ENCODE measurements at places on chromosomes 11 and 22.
A peak's percentile ranks its signal among the peaks of the same experiment; 100 is the strongest.

GRCh38 chr22:44730490-44731356 is 21.7 kb upstream of the ARHGAP8 start:
- DNase-seq: no peak

- peak; percentile 52 for DNase-seq
Measured at GRCh38 chr11:125947419-125948277, 1.8 kb downstream of the VSIG10L2 start.

DNA sequence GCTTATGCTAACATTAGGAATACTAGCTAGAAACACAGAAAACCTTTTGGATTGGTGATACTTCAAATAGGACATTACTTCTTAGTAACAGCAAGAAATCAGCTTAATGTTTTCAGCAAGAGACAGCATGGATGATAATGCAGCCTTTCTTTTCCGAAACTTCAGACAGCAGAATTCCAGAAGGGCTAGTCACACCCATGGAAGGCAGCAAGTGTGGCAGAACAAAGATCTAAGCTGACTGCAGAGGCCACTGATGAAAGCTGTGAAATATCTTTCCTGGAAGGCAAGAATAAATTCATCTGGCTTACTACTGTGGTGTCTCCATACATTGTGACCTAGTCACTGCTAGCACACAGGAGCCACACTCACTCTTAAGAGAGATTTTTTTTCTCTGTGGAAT is 100.3 kb downstream of the CCDC83 start:
- DNase-seq: no peak

- peak; percentile 74 for DNase-seq
Measured at GRCh38 chr11:86162239-86162638, 82.3 kb upstream of the EED start.

GRCh38 chr11:73869332-73869949 is 7.2 kb downstream of the COA4 start:
- DNase-seq: no peak

DNA sequence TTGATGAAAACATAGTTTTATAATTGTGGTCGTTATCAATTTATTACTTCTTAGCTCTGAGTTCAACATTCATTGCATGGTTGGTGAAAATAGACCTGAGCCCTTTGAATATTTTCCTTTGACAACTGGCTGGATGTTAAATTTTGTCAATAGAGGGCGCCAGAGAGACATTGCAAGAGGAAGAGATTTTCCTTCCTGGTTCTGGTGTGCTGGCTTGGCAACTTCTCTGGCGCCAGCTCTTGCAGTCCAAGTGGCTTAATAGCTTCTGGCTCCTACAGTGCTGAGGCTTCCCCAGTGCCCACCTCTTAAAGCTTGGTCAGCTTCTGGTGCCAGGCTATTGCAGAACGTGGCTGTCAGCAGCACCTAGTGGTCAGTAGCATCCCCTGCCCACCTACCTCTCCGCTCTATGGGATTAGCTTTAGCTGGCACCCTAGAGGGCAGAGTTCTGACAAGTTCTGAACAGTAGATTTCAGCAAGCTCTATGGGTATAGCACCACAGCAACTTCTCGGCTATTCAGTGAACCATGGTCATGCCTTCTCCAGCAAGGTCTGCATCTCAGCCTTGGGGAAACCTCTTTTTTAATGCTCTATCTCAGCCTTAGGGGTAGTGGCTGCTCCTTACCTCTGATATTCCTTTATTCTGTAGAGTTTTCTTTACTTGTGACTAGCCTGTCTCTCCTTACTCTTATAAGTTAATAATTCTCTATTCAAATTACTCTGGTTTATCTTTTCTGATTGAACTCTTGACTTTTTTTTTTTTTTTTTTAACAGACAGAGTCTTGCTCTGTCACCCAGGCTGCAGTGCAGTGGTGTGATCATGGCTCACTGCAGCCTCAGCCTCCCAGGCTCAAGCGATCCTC is 59.4 kb downstream of the ACER3 start:
- DNase-seq: peak; percentile 85
